Cerebellar cortex (tissue), 1 donor: ENCODE measurements at places on chromosomes 7 and 10.

- DNase-seq = no peak
These were observed 221.5 kb upstream of the GHITM start for GRCh38 chr10:83917537-83918506.

GRCh38 chr7:72278550-72278949, 133.6 kb downstream of the CALN1 start:
- DNase-seq = no peak

DNA sequence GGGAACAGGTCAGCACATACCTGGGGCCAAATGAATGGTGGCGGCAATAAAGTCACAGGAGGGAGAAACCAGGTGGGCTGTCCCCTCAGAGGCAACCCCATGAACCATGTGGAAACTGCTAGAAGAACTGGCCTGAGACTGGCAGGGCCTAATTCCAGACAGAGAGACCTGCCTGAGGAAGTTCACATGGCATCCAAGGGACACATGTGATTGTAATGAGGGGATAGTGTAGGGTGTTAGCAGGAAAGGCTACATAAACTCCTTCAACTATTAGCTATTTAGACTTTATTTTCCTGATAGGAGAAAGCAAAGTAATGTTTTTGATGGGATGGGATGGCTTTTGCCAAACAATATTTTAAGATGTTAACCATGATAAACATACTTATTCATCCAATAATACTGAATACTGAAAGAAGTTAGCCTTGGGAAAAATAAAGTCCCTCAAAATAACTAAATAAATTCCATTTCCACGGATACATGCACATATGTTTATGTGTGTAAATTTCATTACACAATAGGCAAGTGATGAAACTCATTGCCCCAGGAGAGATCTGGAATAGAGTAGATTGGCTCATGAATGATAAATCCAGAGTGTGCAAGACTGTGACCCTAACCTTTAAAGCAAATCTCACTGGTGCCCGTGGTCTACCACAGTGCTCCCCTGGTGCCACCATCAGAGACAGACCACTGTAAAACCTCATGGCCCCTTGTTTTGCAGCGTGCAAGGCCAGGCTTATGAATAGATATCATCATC, 137.0 kb downstream of the NRF1 start:
- DNase-seq = no peak

- no peak for DNase-seq
These were observed 392.6 kb upstream of the SHH start for GRCh38 chr7:156204820-156205219.

DNA sequence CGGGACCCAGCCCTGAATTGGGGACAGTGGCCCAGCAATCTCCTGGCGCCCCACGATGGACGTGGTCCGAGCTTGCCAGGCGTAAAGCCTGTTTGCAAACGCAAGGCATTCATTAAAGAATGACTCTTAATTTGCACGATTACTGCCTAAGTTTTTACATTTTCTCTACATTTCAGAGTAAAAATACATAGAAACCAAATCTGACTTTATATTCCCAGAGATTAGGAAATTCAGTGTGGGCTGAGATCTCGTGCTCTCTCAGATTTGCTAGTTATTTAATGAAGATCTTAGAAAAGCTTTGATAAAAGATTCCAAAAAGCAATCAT, 337 bp upstream of the CCDC3 start:
- DNase-seq = no peak

GRCh38 chr7:1013581-1013980, 30.6 kb downstream of the CYP2W1 start:
- no peak for DNase-seq

DNA sequence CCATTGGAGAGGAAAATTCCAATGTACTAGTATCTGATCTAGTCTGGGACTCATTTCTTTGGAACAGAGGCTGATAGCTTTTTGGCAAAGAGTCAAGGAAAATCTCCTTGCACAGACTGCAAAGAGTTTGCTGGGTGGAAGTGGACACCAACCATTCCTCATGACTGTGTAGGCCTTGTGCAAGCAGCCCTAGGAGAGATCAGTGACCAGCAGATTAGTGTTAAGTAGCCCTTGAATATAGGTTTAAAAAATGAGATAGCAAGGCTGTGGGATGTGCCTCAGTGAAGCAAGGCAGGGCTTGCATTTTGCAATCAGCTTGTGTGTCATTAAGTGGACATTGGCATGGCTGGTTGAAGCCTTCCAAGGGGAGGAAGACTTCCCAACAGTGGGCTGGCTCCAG, 341.6 kb downstream of the PLXNA4 start:
- no peak for DNase-seq

- no peak for DNase-seq
These were observed 138.3 kb upstream of the KLF14 start for GRCh38 chr7:130872341-130872740.

GRCh38 chr7:50190776-50191175, 97.7 kb upstream of the ZPBP start:
- DNase-seq = peak; percentile 90
